ENCODE measurements at places on chromosomes 7 and 10. TPM values are rescaled to one million over a fixed set of nuclear protein-coding genes. Genes with fewer than 3 reads are reported as not detected.
A peak's percentile ranks its signal among the peaks of the same experiment; 100 is the strongest.

Gene SHLD2
- 17.7 TPM for total RNA-seq

Gene MUC3A
- total RNA-seq, result 0.16 TPM

Gene ETV1
- total RNA-seq, result 3.3 TPM

Gene RET
- 0.20 TPM for total RNA-seq

Gene DYNC1I1
- total RNA-seq, result 7.4 TPM

Gene DMBT1
- 1.6 TPM for total RNA-seq

Gene CPEB3
- total RNA-seq, result 5.1 TPM

Gene ANXA8
- 203 TPM for total RNA-seq

DNA sequence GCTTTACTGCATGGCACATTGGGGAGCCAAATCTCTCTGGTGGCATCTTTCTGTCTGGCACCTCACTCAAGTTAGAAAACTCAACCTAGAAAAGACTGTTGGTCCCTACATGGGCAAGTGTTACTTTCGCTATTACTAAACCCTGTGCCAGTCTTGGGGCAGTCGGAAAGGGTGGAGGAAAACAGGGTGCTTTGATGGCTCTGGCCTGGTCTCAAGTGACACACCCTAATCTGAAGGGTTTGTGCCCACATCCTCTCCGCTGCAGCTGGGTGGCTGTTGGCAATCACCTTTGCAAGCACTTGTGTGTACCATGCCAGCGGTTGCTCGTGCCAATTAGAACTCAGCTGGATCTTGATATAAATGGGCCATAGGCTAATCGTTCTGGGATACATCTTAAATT is 159.8 kb upstream of the ITGB1 start:
- ATAC-seq, result peak; percentile 48

DNA sequence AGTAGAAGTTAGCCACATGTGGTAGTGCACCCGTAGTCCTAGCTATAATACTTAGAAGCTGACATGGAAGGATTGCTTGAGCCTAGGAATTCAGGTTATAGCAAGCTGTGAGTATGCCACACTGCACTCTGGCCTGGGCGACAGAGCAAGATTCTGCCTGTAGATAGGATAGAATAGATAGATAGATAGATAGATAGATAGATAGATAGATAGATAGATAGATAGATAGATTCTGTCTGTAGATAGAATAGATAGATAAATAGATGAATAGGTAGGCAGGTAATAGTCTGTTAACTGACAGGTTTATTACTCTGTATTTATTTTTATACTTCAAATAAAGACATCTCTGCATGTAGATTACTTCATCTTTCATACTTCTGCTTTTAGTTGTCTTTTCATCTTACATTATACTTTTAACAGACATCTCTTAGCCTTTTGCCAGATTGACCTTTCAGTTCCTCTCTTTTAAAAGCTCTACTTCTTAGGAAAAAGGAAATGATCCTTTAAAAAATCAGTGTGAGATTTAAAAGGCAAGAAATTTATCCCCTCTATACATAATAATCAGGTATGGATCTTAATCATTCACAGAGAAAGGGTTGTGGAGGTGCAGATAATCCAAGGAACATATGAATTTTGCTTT is 31.8 kb downstream of the CCAR1 start:
- no peak for ATAC-seq

GRCh38 chr10:49183596-49184542 is 4.3 kb downstream of the TMEM273 start:
- no peak for ATAC-seq

DNA sequence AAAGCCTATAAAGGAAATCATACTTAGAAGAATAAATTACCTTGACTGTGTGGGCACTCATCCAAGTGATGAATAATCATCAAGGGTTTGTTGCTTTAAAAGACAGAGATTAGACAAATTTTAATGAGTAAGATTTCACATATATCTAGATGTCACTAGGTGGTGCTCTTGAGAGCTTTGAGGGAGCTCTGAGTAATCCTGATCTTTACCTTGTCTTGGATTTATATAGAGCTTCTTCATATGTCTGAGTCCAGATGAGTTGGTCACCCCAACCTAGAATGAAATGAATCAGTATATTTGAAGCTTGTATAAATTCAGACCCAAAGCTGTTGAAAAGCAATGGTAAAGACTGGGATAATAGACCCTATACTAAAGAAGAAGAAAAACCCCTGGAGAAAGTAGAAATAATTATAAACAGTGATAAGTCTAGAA is 3.7 kb downstream of the AGR2 start:
- ATAC-seq, result peak; percentile 81

DNA sequence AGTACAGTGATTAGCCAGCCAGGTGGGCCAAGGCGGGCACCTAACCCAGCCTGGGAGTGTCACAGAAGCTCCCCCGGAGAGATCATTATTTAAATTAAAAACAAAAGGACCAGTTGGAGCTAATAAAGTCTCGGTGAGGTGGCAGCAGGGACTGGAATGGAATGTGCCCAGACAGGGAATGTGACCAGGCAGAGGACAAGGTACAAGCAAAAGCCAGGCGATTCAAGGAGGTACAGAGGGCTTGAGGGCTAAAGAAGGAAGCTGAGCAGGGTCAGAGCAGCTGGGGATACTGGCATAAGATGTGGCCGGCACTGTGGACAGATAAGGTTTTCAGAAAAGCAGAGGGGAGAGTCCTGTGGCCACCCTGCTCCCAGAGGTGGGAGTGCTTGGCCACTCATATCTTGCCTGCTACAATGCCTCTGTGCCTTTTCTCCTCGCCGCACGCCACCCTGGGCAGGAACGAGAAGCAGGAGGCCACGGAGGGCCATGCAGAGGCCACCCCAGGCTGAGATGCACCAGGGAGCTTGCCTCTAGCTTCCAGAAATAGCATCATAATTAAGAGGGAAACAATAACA is 13.2 kb downstream of the TMEM273 start:
- ATAC-seq, result peak; percentile 11

DNA sequence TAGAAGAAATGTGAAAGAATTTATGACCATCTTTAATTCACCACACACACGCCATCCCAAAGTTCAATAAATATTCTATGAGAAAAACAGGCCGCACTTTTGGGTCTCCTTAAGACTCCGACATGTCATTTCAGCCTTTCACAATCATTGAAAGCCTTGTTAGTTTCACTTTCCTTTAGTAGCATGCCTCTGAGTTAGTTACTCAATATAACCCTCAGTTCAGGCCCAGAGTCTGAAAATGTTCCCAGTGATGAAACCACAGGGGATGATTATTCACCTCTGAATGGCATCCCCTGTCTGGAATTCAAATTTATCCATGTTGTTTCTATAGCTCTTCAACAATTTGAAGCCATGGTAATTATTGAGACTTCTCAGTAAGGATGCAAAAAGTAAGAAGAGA is 278.1 kb upstream of the NRP1 start:
- ATAC-seq, result peak; percentile 52

DNA sequence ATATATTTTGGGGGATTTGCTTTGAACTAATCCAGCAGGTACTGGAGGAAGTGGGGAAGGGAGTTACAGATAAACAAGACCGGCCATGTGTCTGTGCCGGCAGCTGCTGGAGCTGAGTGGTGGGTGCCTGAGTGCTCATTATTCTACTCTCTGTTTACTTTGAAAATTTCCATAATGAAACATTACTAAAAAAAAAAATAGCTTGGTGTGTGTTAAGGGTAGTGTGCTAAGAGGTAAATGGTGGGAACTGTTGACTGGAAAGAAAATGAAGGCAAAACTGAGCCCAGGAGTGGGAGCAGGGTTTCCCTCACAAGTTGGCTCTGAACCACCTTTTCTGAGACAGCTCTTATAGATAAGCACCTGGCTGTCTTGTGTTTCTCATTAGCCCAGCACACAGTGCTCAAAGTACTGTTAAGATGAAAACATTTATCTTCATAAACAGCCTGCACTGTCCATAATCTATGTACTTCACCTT is 50.6 kb downstream of the PARD3 start:
- ATAC-seq, result no peak

GRCh38 chr10:116752563-116752962 is 10.2 kb upstream of the HSPA12A start:
- peak; percentile 62 for ATAC-seq

DNA sequence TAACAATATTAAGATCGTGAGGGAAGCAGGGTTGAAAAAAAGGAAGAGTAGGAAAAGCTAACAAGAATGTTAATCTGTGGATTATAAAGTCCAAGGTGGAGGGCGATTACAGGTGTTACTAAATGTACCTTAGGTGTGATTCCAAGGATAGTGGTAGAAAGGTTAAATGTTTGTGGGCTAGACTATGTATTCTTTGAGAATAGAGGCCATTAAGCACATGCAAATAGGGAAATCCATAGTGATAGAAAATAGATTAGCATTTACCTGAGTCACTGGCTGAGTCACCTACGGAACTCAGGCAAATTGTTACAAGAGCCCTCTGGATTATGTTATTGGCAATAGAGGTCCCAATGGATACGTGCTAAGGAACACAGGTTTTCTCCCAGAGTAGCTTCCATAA is 9.0 kb downstream of the MGAM2 start:
- no peak for ATAC-seq

DNA sequence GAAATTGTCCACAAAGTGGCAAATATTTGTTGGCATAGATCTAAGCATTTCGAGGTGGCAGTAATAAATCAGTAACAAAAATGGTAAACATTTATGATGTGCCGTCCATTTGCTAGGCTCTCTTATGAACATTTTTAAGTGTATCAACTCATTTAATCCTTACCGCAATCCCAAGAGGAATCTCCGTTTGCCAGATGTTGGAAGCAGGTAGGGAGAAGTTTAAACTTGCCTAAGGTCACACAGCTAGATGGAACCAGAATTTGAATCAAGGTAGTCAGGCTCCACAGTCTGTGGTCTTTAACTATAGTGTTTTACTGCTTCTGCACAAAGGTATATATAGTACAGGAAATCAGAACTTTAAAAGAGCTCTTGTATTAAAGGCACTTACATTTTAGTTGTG is 2.6 kb downstream of the MKLN1 start:
- no peak for ATAC-seq

DNA sequence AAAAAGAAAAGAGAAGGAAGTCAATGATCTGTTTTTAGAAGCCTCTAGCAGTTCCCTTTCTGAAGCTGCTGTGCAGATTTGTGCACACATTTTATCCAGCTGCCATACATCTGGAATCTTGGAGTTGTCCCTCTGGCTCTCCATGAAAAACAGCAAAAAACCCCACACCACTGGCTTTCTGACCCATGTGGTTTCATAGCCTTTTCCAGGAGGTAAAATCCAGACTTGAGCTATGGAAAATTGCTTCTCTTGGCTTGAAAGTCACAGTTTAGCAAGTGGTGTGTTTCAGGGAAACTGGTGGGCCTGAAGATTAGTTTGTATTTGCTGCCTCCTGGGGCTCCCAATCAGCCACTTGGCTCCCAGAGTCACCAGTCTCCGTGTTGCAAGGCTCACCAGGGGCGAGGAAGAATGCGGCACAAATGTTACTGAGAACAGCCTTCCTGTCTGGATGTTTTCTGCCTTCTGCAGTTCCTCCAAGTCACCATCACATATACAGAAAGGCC is 50.1 kb upstream of the ADRB1 start:
- no peak for ATAC-seq

- ATAC-seq, result no peak
These were observed 130.0 kb downstream of the FAM53B start for GRCh38 chr10:124614003-124614659.

GRCh38 chr10:106863549-106863948 is 301.0 kb downstream of the SORCS1 start:
- no peak for ATAC-seq

GRCh38 chr7:44685723-44686122 is 62.9 kb upstream of the ZMIZ2 start:
- no peak for ATAC-seq

DNA sequence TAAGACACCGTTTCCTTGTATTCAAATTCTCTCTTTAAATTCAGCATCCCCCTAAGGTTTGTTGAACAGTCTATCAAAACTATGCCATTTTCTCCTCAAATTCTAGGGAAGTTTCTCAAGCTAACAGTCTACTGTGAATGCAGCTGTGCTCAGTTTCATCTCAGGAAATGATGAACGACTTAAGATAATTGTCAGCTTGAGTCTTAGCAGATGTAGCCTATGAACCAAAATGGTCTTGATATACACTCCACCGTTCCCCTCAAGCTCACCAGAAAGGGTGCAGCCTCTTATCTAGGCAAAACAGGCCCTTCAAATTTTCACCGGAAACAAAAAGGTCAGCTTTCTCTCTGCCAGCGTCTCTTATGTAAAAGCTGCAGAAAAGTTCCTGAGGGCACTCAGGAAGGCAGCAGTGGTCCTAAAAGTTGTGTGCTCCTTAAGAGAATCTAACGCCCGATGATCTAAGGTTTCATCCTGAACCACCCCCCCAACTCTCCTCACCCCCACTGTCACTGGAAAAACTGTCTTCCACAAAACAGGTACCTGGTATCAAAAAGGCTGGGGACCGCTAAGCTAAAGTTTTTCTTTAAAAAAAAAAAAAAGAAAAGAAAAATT is 2.1 kb downstream of the DNAJC9 start:
- no peak for ATAC-seq

DNA sequence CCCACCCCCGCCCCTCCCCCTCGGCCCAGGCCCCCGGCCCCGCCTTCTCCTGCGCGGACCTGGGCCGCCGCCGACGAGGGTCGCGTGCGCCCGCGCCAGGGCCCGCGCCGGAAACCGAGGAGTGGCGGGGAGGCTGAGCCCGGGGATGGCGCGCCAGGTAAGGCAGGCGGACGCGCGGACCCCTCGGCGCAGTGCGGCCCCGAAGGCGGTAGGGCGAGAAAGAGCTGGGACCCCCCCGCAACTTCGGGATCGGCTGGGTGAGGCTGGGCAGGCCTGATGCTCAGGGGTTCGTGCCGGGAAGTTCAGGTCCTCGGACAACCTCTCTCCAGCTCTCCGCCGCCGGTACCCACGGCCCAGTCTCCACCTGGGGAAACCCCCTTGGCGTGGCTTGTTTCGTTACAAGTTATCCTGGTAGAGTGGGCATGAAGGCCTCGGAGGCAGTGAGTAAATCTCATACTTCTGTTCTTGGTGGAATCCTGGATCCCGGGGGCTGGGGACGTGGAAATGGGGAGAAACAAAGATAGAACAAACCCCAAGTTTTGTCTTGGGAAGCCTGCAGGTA is 58.4 kb downstream of the ZNF467 start:
- peak; percentile 2 for ATAC-seq

DNA sequence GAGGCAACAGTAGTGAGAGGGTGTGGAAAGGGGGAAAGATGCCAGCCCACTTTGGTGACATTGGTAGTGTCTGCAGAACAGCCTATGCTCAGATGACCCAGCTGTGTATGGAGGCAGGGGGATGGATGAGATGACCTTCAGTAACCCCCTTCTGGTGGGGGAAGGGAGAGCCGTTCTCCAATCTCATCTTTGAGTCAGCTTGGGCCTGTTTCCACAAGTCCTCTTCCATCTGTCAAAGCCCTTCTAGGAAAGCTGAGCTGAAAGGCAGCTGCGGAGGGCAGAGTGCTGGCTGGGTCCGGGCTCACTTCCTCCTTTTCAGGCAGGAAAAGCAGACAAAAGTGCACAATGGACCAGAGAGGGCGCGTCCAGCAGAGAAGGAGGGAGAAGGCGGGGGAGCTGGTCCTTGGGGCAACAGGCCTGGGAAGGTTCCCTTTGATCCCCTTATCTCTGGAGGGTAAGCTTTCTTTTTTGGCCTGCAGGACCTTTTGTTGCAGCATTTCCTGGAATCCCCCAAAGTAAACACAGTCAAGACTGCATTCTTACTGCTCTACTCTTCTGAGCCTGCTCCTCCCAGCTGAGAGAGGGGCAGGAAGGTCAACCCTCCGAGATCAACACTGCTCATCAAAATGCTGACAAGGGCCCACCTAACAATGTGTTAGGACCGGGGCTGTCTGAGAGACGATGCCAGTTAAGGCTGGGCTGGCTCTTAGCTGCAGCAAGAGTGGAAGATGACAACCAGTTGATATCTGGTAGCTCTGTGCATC is 1.2 kb upstream of the LRMDA start:
- ATAC-seq, result peak; percentile 45
